Temporal lobe (tissue), 4 donors: ENCODE measurements at places on chromosomes 11 and 22. TPM values are rescaled to one million over a fixed set of nuclear protein-coding genes. Genes with fewer than 3 reads are reported as not detected.

Gene THRSP
- 0.25 TPM for total RNA-seq

Gene RPS6KB2
- 15.7 TPM for total RNA-seq

Gene SCUBE1
- total RNA-seq, result 42.8 TPM

Gene NNMT
- total RNA-seq, result not detected

Gene MCHR1
- 1.2 TPM for total RNA-seq

Gene NRXN2
- 157 TPM for total RNA-seq
